ENCODE measurements at places on chromosomes 7 and 10. TPM values are rescaled to one million over a fixed set of nuclear protein-coding genes. Genes with fewer than 3 reads are reported as not detected.
A peak's percentile ranks its signal among the peaks of the same experiment; 100 is the strongest.

GRCh38 chr10:117175901-117176534, 21.3 kb upstream of the KCNK18 start:
- peaks cover 19% of the 10 kb centered on the region for H3K27me3 ChIP-seq
- DNase-seq: peak; percentile 72
- peak overlapping the region; percentile 75 for H3K4me3 ChIP-seq
- peaks cover 20% of the 10 kb centered on the region for H3K4me1 ChIP-seq
- no peak overlapping the region for H3K27ac ChIP-seq
- no peaks in the 10 kb centered on the region for H3K36me3 ChIP-seq

DNA sequence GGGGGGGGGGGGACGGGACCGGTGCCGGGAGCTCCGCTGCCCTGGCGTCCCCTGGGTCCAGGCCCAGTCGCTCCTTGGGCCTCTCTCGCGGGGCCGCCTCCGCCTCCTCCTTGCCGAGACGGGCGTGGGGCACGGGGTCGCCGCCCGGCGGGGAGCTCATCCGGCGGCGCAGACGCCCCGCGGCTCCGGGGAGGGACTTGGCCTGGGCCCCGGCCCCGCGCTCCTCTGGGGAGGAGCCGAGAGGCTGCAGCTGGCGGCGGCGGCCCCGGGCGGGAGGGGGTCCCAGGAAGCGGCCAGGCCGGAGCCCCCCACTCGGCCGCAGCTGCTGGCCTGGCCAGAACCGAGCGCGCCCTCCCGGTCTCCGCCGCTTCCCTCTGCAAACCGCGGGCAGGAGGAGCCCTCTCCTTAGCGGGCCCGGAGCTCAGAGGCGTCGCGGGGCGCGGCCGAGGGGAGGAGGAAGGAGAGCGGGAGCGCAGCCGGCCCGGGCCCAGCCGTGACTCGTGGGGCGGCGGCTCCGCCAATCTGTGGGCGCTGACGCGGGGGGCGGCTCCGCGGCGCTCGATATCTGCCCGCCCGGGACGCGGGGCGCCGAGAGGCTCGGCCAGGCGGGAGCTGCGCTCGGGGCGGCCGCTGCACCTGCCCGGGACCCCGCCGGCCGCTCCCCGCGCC, at the start of gene FAM20C:
TSS of gene FAM20C (plus strand) at position 591 of the 669 bp plus-strand sequence. CDS start 629 bp downstream, outside the sequence.
- peaks cover 51% of the 10 kb centered on the region for H3K27me3 ChIP-seq
- no peak within 1 kb of the TSS for H3K27ac ChIP-seq
- peaks cover 3% of the 10 kb centered on the region for H3K4me1 ChIP-seq
- peak within 1 kb of the TSS; percentile 71 for H3K4me3 ChIP-seq

DNA sequence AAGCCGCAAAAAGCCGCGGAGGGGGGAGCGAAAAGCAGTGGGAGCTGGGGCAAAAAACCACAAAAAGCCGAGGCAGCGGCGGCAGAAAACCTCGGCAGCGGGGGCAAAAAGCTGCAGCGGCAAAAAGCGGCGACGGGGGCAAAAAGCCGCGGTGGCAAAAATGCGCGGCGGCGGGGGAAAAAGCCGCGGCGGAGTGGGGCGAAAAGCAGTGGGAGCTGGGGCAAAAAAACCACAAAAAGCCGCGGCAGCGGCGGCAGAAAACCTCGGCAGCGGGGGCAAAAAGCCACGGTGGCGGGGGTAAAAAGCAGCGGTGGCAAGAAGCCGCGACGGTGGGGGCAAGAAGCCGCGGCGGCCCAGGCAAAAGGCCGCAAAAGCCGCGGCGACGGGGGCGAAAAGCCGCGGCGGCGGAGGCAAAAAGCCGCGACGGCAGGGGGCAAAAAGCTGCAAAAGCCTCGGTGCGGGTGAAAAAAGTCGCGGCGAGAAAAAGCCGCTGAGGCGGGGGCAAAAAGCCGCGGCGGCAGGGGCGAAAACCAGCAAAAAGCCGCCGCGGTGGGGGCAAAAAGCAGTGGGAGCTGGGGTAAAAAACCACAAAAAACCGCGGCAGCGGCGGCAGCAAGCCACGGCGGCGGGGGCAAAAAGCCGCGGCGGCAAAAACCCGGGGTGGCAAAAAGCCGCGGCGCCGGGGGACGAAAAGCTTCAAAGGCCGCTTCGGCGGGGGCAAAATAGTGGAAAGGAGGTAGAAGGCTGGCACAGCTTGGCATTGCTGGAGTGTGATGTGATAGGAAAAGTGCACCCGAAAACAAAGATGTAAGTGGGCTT, 135.9 kb downstream of the ZNF92 start:
- H3K36me3 ChIP-seq: no peaks in the 10 kb centered on the region
- H3K4me1 ChIP-seq: no peaks in the 10 kb centered on the region
- H3K27ac ChIP-seq: no peak overlapping the region
- no peak for DNase-seq

DNA sequence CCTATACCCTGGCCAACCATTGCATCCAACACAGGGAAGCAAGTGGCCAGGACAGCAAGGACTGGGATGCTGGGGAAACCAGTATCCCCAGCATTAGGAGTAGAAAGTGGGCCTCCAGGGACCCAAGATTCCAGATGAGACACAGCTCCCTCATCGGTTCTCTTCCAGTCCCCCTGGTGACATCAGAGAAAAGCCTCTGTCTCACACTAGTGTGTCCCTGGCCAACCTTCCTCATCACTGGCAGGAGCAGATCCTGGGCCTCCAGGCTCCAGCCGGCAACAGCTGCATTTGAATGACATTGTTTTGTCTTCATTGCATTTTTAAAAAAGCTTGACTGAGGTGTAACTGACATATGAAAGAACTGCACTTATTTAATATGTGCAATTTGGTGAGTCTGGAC, 177.3 kb upstream of the LYZL2 start:
- no peak overlapping the region for H3K27ac ChIP-seq
- H3K27me3 ChIP-seq: no peaks in the 10 kb centered on the region
- no peak for DNase-seq

C10orf67 gene
- total RNA-seq: 0.60 TPM

GRCh38 chr10:14859775-14860174, 18.9 kb upstream of the SUV39H2 start:
- no peak for DNase-seq
- H3K4me3 ChIP-seq: no peak overlapping the region
- H3K27ac ChIP-seq: no peak overlapping the region
- H3K4me1 ChIP-seq: no peaks in the 10 kb centered on the region
- H3K27me3 ChIP-seq: no peaks in the 10 kb centered on the region

- no peak overlapping the region for H3K4me3 ChIP-seq
- DNase-seq: no peak
- H3K27ac ChIP-seq: no peak overlapping the region
- H3K4me1 ChIP-seq: no peaks in the 10 kb centered on the region
Measured at GRCh38 chr10:34646331-34646730, 168.8 kb downstream of the PARD3 start.

DNA sequence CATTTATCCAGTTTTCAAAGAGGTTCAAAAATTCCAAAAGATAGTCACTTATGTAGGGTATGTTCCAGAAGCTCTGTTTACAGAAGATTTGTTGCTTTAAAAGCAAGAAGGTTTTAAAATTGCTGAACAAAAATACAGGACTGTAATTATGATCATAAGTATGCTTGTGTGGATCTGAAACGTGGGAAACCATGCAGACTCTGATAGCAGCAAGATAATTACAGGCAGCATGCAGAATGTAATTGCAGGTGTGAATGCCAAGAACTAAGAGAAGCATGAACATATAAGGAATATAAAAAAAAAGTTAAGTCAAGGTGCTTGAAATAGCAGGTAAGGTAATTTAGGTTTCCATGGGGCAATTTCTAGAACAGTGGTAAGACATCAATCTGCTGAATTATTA, 405.7 kb downstream of the ARL4A start:
- no peak overlapping the region for H3K27ac ChIP-seq
- H3K4me1 ChIP-seq: no peaks in the 10 kb centered on the region
- peaks cover 12% of the 10 kb centered on the region for H3K27me3 ChIP-seq
- no peak for DNase-seq

GRCh38 chr10:18164093-18164492, 23.9 kb downstream of the CACNB2 start:
- H3K4me3 ChIP-seq: no peak overlapping the region
- no peaks in the 10 kb centered on the region for H3K27me3 ChIP-seq
- no peak for DNase-seq
- H3K4me1 ChIP-seq: no peaks in the 10 kb centered on the region

ARHGAP22 gene
- not detected for total RNA-seq

DNA sequence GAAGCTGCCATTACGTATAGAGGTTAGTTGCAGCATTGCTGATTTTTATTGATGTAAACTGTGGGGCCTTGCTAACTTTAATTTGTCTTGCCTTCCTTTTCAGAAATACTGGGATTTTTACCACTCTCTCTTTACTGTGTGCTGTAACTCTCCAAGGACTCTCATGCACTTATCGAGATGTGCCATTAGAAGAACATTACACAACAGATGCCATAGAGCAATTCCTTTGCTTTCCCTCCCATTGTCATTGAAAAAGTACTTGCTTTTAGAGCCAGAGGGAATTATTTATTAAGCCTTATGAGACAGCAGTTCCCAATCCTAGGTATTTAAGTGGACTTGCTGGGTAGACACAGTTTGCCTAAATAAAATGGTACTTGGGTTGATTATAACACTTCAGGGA, 51.7 kb downstream of the ASB4 start:
- H3K4me1 ChIP-seq: no peaks in the 10 kb centered on the region
- no peak overlapping the region for H3K27ac ChIP-seq
- H3K4me3 ChIP-seq: no peak overlapping the region
- peaks cover 10% of the 10 kb centered on the region for H3K27me3 ChIP-seq

DNA sequence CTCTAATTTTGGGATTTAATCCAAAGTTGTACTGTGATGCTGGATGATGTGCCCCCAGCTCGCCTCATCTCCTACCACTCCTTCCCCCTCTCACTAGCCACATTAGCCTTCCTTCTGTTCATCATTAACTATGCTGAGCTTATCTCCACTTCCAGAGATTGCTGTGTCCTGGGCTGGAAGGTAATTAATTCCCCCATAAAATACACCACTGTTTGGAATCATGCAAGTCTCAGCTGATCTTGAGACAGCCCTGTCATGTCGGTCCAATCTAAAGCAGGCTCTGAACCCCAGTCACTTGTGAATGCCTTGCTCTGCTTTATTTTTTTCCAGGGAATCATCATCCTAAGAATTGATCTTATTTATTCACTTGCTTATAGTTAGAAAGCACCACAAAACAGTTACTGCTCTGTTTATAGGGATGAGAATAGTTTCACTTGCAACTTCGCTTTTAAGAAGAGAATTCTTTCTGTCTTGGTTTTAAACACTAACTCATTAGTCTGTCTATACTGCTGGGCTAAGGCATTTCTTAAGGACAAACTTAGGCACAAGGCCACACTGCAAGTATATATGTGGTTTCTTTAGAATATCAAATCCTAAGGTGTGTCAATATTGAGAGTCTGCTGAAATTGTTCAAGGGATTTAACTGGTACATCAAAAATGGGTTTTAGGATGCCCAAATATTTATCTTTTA, 341.1 kb upstream of the SEMA3A start:
- no peak for DNase-seq
- no peak overlapping the region for H3K27ac ChIP-seq
- H3K4me3 ChIP-seq: no peak overlapping the region

CD36 gene
- not detected for total RNA-seq

TUBB8 gene
- not detected for total RNA-seq

CELF2 gene
- 139 TPM for total RNA-seq

DNA sequence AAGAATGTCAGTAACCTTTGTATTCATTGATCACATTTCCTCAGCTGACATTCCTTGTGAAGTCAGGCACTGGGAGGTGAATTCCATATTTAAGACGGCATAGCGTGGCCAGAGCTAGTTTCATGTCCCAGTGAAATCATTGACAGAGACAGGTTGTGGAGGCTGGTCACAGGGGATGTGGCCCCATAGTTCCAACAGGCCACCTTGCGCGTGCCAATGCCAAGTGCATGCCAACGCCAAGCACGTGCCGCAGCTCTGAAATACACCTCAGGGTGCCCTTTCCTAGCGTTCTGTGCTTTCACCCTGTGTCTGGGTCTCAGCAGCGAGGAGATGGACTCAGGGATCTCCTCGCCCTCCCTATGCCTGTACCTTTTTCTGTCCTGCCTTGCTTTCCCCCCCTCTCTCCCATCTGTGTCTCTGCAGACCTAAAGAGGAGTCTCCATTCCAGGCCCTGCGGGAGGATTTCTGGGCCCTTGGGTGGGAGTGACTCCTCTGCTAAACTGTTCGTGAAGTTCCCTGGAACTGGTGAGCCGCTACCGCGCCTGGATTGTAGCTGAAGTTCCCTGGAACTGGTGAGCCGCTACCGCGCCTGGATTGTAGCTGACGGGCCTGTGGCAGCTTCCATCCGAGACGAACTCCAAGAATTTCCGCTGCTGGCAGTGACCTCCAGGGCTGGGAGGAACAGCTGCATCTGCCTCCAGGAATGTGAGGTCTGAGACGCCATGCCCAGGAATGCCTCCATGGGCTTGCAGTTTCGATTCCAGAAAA, 19.7 kb downstream of the AQP1 start:
- no peak overlapping the region for H3K4me3 ChIP-seq
- no peaks in the 10 kb centered on the region for H3K4me1 ChIP-seq
- H3K36me3 ChIP-seq: no peaks in the 10 kb centered on the region
- H3K27ac ChIP-seq: no peak overlapping the region
- no peak for DNase-seq

GRCh38 chr7:155224116-155224811, 73.4 kb upstream of the INSIG1 start:
- DNase-seq: no peak
- no peaks in the 10 kb centered on the region for H3K27me3 ChIP-seq
- no peaks in the 10 kb centered on the region for H3K36me3 ChIP-seq
- peaks cover 5% of the 10 kb centered on the region for H3K4me1 ChIP-seq

DNA sequence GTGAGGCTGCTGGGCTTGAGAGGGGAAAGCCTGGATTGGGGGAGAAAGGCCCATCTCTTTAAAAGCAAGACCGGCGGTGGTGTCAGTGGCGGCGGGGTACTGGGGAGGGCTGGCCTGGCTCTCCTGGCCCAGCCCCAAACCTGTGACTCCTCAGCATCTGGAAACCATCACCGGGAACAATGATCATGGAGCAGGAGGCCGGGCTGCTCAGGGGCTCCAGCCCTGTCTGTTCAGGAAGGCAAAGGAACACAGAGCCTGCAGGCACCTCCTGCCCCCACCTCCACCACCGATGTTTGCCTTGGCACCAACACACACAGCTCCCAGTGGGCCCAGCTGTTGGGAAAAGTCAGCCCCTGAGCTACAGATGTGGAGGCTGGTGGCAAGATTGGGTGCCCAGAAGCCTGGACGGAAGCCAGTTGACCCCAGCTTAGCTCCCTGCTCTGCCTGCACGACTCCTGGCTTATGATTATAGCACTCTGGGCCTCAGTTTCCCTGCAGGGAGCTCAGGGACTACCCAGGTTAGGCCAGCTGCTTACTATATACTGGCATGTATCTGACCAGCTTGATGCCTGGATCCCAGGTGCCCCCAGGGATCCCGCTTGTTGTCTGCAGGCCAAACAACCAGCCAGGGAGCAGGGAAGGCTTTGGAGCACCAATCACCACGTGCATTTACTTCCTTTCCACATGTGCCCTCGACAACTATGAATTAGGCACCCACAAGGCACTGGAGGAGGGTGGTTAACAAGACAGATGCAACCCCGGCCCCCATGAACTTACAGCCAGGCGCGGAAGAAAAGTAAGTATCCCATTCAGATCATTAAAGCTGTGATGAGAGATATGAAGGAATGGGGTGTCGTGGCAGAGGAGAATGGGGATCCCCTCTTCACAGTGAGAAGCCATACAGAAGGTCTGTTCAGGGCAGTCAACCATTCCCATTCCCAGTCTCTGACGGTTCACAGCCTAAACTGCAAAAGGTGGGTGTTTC, 37.3 kb downstream of the ZCCHC24 start:
- H3K36me3 ChIP-seq: no peaks in the 10 kb centered on the region
- peaks cover under 1% of the 10 kb centered on the region for H3K4me1 ChIP-seq
- peaks cover under 1% of the 10 kb centered on the region for H3K27me3 ChIP-seq
- no peak for DNase-seq
- no peak overlapping the region for H3K27ac ChIP-seq

GRCh38 chr7:121882731-121883130, 9.8 kb downstream of the PTPRZ1 start:
- H3K4me3 ChIP-seq: no peak overlapping the region
- no peaks in the 10 kb centered on the region for H3K27me3 ChIP-seq
- no peak for DNase-seq

HGF gene
- total RNA-seq: not detected

Measured in activated naive CD8-positive, alpha-beta T cell treated with anti-CD3 and anti-CD28 coated beads for 36 hours (primary cell).